Stimulated activated CD4-positive, alpha-beta T cell treated with anti-CD3 and anti-CD28 coated beads, Interleukin-1b, Interleukin-23, amount 100 ng/mL, for 1 hour (primary cell): ENCODE measurements at places on chromosomes 16 and 17.

DNA sequence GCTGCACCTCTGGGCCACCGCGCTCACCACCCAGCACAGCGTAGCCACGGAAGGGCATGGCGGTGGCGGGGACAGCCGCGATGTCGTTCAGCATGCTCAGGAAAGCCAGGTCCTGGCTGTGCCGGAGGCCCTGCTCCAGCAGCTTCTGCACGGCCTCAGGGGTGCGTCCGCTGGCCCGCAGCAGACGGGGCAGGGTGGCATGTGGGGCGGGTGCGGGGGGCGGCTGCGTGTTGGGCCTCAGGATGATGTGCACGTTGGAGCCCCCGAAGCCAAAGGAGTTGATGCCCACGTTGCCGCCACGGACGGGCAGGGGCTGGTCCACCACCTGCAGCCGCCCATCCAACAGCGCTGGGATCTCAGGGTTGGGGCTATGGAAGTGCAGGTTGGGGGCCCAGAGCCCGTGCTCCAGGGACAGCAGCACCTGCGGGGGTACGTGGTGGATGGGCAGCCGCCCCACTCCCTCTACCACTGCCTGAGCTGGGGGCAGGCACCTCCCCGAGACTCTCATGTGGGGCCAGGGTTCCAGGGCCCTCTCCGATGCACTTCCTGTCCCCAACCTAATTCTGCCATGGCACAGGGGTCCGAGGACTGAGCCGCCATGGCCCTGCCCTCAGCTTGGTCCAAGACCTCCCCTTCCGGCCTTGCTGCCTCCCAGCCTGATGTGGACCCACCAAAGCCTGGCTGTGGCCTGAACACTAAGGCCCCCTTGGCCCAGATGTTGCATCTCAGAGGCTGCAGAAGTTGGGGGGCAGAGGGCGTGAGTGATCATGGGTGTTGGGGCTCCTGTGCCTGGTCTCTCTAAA is 6.6 kb downstream of the FASN start:
- DNase-seq, result no peak

GRCh38 chr17:6494239-6494941 is 50.1 kb downstream of the PIMREG start:
- DNase-seq, result no peak

DNA sequence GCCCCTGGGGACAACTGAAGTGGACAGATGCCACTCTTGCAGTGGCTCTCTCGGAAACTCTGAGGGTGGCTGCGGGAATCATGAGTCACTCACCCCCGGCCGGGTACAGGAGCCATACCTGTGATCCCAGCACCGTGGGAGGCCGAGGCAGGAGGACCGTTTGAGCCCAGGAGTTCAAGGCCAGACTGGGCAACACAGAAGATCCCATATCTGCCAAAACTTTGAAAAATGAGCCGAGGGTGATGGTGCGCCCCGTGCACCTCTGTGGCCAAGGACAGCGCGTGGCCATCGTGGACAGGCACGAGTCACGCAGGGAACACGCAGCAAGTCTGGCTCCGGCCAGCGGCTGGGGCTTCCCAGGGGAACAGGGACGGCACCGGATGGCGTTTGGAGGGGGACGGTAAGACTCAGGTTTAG is 41.3 kb upstream of the ZC3H18 start:
- no peak for DNase-seq

GRCh38 chr17:13024526-13025257 is 6.9 kb upstream of the ELAC2 start:
- DNase-seq, result peak; percentile 41

DNA sequence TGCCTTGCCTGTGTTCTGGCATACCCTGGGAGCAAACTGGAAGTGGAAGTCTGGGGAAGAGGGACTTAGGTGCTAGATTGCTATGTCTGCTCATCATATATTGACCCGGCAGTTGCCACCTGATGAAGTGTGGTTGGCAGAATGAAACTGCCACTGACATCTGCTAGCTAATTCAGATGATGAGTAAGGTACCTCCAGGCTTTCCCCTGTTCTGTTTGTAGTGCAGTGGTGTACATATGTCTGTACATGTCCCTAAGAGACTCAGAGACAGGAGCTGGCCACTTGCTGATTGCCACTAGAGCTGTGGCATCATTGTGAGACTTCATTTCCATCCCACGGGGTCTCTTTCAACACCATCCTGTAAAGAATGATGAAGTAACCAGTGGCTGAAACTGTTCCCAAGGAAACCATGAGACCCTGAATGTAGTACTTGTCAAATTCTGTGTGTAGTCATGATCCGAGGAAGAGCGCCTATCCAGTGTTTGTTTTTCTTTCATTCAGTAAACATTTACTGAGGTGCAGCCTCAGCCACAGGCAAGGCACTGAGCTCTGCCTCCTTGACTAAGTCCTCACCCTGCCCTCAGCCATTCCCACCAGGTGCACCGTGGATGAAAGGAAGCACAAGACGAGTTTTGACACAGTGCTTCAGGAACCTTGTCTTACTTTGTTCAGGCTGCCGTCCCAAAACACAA is 13.2 kb downstream of the CLUAP1 start:
- DNase-seq, result no peak

DNA sequence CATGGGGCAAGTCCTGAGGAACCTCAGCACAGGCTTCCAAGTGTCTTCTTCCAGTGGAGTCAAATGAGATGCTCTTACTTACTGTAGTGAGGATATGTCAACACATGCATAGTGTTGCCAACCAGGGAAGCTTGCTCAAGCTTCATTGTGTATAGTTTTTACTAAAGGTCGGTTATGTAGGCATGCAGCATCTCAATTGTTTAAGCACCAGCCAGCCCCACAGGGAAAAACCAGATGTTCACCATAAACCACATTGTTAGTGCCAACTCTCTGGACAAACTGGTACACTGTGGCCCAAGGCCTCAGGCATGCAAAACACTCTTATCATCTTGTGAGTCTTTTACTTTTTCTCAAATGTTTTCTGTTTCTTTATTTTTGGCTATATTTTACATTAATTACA is 152.1 kb downstream of the PHKB start:
- no peak for DNase-seq

DNA sequence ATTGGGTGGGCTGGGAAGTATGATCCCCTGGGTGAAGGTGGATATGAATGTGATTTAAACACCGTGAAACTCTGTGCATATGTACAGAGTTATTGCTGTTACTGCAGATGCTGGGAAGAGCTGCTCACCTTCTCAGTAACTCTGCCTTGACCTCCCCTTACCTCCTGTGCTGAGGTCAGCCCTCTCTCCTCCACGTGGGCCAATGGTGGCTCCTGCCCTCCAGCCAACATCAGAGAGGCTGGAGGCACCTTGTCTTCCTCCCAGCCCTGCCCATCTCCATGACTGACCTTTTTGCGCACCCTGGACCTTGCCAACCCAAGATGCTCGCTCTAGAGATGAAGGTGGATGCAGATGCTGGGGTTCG is 387 bp upstream of the ASB16 start:
- no peak for DNase-seq

GRCh38 chr17:57071991-57072944 is 12.8 kb upstream of the AKAP1 start:
- DNase-seq, result no peak

DNA sequence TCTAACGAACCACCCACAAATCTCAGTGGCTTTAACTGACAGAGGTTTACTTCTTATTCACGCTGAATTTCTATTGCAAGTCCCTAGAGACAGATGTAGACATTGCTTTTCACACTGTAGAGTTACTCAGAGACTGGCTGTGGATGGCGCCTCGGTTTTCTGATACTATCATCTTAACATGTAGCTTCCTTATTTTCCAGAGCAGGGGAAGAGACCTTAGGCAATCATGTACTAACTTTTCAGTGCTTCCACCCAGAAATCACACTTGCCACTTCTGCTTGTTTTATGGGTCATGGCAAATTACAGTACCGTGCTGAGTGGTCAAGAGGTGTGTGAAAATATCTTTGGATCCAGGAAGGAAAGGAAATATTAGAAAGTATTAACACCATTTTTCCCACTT is 65.4 kb downstream of the MAF start:
- no peak for DNase-seq

GRCh38 chr16:1982013-1982433 is 754 bp upstream of the NOXO1 start:
- no peak for DNase-seq

DNA sequence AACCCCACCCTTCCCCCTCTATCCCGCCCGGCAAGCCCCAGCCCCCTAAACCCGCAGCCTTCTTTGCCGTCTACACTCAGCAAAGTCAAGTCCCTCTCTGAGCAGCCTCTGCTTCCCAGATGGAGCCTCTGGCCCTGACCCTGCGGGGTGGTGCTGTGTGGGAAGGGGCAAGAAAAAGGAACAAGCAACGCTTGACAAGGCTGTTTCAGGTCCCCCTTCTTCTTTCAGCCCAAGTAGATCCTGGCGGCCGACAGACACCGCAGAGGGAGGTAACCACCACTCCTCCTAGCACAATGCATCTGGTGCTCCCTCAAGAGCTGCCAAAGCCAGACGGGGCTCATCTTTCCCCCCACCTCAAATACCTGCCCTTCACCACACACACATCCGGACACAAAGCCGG is 178.3 kb downstream of the ENGASE start:
- no peak for DNase-seq

DNA sequence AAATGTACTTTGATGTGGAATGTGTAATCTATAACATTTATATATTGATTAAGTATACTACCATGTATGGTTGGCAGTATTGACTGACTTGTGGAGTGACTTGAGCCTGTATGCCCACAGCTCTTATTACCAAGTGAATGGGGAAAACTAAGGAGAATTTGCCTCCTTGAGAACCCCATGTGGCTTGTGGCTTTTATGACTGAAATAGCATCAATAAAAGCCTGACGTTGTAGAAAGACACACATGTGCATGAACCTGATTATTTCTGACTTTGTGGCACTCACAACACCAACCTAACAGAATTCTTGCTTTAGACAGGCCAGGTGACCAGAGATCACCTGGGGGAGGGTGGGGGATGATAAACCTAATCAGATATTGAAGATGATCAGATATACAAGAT is 2.1 kb upstream of the LRRC75A start:
- no peak for DNase-seq

DNA sequence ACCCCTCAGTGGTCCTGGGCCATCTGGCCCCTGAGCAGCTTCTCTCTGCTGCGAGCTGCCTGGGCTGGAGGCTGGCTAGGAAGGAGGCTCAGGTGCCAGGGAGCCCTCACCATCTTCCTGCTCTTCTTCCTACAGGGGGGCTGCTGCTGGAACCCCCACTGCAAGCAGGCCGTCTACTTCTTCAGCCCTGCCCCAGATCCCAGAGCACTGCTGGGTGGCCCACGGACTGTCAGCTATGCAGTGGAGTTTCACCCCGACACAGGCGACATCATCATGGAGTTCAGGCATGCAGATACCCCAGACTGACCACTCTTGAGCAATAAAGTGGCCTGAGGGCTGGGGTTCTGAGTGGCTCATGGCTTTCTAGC is 46.1 kb downstream of the PRMT7 start:
- no peak for DNase-seq

DNA sequence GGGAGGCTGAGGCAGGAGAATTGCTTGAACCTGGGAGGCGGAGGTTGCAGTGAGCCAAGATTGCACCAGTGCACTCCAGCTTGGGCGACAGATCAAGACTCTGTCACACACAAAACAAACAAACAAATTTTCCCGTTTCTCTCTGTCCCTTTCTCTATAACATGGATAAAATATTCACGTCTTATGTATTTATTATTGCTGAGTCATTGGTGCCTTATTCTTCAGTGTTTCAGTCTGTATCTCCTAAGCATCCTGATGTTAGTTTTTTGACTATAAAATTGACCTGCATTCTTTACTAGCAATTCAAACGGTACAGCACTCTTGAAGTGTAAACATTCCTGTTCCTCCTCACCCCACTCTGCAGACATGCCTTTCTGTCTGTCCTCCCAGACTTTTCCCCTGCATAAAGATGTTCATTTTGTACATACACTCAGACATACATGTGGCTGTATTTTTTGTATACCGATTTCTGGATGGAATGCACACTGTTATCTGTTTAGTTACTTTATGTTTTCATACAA is 16.4 kb downstream of the DHODH start:
- no peak for DNase-seq

DNA sequence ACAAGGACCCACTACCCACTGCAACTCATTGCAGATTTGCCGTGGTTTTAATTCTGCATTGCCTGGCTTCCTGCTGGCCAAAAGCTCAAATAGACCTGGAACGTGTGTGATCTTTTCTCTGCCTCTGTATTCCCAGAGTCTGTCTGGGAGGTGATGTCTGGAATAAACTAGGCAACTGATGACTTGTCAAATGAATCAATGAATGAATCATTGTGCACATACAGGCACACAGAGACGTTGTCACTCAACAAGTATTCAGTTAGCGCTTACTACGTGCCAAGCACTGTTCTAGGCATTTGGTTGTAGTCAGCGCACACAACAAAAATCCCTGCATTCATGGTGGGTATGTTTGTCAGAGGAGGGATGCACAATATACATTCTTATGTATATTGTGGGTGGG is 8.9 kb downstream of the TMEM132E start:
- no peak for DNase-seq

- no peak for DNase-seq
These were observed 215.3 kb upstream of the KIF2B start for GRCh38 chr17:53607475-53607874.

- no peak for DNase-seq
These were observed 741 bp upstream of the GRB2 start for GRCh38 chr17:75406222-75406615.

DNA sequence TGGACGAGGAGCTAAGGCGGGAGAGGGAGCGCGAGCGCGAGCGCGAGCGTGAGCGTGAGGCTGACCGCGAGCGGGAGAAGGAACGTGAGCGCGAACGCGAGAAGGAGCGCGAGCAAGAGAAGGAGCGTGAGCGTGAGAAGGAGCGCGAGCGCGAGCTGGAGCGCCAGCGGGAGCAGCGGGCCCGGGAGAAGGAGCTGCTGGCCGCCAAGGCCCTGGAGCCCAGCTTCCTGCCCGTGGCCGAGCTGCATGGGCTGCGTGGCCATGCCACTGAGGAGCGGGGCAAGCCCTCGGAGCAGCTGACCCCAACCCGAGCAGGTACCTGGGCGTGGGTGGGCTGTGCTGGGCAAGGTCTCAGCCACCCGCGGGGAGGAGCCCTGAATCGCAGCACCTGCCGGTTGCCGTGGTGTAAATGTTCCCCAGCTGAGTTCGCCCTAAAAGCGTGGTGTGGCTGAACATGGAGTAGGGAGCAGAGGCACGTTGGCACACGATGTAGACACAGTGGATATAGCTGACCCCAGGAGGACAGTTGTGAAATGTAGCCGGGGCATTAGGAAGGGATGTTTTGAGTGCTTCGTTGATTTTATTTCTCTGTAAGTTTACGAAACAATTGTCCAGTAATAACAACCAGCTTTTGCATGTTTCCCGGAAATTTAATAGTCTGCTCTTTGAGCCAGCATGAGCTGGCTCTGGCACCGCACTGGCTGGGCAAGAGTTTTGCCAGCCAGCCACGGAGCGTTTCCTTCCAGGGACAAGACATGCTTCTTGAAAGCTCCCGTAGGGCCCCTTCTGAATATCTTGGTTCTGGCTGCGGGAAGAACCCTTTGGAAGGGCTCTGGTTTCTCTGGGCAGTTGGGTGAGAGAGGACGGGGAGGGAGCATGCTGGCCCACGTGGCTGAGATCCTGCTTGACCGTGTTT is 32.1 kb downstream of the GINS2 start:
- DNase-seq, result no peak
